ENCODE measurements at places on chromosomes 1 and 21.

DNA sequence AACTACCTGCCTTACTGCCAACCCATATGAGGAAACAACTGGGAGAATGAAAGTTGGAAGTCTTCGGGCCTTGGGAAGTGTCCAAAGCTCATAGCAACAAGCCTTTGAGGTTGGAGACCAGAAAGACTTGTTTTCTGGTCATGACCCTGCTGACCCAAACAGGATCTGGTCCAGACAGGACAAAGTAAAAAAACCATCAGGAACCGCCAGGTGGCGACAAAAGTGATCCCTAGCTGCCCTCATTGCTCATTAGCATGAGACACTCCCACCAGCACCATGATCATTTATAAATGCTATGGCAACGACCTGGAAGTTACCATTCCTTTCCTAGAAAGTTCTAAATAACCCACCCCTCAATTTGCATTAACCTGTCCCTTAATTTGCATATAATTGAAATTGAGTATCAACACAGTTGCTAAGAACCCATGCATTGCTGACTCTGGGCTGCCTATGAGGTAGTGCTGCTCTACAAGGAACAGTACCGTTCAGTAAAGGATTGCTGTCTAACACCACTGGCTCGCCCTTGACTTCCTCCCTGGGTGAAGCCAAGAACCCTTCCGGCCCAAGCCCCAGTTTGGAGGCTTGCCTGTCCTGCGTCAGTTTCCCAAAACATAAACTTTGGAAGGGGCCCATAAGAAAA lies 89.0 kb downstream of the URB2 start:
- DNase-seq = no peak

DNA sequence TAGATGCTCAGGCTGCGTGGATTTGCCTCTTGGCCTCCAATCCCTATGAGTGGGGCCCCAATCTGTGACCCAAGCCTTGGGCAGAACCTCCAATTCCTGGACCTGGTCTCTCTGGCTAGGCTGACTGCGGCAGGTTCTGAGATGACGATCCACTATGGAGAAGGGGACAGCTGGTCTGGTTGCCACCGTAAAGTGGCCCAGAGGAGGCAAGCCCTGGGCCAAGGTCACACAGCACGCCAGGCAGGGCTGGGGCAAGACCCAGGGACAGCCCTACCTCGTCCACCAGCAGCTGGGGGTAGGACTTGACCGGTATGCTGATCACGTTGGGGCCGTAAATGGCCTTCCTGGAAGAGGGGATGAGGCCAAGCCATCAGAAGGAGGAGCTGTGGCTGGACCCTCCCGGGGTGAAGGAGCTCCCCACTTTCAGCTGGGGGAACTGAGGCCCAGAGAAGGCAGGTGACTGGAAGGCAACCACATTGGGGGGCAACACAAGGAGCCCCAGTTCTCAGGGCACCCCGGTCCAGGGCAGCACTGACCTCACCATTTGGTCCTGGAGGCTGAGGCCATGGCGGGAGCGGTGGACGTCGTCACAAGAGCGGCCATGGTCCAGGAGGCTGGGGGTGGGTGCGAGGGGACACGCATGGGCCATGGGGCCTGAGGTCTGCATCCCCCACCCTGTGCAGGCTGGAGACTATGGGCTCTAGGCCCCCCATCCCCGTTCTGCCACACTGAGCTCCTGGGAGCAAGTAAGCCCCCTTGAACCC lies 9.8 kb downstream of the ATP13A2 start:
- DNase-seq = no peak

DNA sequence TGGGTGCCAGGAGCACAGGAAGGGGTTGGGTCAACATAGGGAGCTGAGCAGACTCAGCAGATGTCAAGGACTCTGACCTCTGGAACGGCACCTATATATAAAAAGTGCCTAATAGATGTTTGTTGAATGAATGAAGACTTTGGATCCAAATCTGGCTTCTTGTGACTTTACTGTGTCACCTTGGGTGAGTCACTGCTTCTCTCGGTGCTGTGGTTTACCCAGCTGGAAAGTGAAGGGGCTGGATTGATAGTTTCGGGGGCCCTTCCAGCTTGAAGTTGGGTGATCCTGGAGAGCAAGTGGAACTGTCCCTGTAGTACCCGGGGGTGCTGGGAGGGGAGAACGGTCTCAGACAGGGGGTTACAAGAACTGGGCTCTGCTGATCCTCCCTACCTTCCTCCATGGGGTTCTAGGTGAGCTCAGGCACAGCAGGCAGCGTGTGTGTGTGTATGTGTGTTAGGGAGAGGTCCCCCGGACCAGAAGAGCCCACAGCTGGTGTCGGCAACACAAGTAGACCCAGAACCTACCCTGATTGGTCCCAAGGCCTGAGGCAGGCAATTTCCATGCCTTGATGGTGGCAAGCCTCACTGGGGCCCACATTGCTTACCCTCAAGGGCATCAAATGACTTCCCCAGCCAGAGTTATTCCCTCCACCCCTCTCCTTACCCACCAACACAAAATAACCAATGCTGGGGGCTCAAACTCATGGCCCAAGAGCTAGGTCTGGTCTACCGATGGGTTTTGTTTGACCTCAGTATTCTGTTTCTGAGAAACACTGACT lies 5.5 kb upstream of the PADI1 start:
- no peak for DNase-seq

DNA sequence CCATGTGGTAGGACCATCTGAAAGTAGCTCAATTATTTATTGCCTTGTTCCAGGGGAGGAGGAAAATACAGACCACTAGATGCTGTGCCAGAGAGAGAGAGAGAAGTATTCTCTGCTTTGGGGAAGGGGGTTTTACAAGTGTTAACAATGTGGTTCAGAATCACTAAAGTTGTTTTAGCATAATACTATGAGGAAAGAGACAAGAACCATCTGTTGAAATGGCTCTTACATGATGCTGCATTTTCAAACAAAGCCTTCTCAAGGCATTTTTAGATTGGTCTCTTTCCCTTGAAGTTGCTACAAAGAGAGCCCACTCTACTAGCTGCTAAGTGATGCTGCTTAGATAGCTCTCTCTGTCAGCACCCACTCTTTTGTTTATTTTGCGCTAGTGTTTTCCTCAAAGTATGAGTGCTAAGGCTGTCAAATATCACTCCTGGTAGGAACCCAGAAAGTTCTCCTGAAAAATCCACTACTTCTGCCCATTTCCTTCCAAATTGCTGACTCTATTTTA lies 255.1 kb downstream of the NFIA start:
- DNase-seq = no peak

DNA sequence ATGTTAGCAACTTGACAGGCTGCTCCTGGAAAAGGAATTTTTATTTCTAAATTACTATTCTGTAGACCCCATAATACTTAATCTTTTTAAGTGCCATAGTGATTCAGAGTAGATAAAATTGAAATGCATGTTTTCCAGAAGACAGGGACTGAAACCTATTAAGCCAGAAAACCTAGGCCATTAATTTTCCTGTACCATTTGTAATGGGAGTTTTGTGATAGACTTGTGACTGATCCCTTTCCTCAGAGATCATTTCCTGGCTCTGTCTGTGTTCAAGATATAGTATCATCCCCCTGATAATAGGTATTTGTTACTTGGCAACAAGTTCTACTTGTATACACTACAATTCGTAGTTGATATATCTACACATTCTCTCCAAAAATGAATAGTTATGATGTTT lies 1609.8 kb downstream of the AMY1C start:
- DNase-seq = no peak

DNA sequence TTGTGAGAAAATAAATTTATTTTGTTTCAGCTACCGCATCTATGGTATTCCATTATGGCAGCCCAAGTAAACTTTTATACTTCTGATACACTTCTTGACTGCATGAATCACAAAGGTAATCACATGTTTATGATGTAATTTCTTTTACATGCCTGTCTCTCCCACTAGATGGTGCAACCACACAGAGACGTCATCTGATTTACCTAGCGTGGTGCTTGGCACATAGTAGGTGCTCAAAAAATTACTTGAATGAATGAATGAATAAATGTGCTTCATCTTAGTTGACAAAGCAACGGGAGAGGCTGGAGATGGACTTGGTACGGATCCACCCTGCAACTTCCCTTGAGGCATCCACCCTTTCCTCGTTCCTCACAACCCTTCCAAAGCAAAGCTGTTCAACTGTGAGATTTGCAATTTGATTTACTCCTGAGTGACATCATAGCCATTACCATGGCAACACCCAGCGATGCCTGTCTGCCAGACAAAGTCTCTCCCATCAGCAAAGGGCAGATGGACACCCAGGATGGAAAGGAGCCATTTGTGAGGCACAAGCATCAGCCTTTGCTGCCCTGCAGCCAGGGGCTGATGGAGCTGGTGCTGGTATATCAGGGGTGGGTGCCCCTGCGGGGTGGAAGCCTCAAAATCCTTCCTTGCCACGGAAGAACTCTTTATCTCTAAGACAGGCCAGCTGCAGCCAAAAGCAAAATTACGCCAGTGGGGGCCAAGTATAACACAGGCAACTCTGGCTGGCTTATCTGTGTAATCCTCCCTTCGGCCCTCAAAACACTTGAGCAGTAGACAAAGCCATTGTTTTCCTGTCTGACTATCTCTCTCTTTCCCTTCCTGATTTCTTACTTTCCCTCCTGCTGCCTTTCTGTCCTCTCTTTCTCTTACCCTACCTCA lies 18.9 kb upstream of the VWA5B1 start:
- DNase-seq = no peak

- no peak for DNase-seq
Observed at GRCh38 chr21:18529254-18529653, 125.7 kb upstream of the TMPRSS15 start.

DNA sequence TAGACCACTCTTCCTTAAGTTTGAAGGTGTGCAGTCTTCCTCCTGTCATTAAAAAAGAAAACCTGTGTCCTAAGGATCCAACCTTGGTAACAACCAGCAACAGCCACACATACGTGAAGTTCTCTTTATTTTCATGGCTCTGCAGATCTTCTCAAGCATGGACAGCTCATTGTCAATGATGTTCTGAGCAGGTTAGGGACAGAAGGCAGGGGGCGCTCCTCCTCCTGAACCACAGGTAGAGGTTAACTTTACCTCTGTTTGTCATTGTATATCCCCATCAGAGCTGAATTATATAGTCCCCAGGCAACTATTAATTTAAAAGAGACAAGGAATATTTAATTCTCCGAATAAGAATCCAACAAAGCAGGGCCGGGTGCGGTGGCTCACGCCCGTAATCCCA lies 52.5 kb upstream of the CR2 start:
- DNase-seq = no peak

GRCh38 chr1:26913754-26914619 lies at the start of gene NR0B2:
Gene NR0B2, minus strand, starts transcription at chr1:26913975. Its CDS starts 35 bp downstream, at chr1:26913940.
- no peak for DNase-seq

GRCh38 chr1:184865831-184866230 lies 108.5 kb downstream of the NIBAN1 start:
- DNase-seq = no peak

GRCh38 chr1:41387667-41388091 lies 26.4 kb downstream of the FOXO6 start:
- no peak for DNase-seq

- DNase-seq = no peak
Observed at GRCh38 chr1:89425056-89425455, 61.2 kb downstream of the GBP6 start.

- DNase-seq = no peak
Observed at GRCh38 chr1:59690171-59690930, 124.4 kb upstream of the HOOK1 start.

DNA sequence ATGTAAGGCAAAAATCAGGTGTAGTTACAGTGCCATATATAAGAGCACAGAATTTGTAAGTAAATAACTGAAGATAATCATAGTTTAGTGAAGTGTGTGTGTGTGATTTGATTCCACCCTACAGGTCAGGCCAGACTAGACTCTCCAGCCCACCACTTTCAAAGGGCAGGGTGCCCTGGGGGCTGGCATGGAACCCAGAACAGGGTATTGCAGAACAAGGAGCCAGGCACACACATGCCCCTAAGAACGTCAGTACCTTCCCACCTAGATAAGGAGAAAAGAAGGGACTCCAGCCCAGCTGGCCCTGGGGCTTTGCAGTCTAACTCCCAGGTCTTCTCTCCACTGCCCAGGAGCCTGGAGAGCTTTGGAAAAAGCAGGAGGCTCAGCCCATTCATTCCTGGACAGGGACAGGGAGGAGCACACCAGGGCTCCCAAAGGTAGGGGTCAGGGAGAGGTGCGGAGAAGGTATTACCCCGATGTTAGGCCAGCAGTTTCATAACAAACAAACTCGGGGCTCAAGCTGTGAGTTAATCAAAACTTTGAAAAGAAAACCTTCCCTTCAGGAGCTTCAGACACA lies 149.7 kb upstream of the VANGL1 start:
- no peak for DNase-seq

GRCh38 chr1:24465638-24466037 lies 37.0 kb upstream of the RCAN3 start:
- DNase-seq = no peak

- DNase-seq = no peak
Observed at GRCh38 chr1:184693011-184693410, 61.6 kb downstream of the EDEM3 start.

GRCh38 chr1:154878371-154879037 lies 8.4 kb upstream of the KCNN3 start:
- DNase-seq = peak; percentile 47

DNA sequence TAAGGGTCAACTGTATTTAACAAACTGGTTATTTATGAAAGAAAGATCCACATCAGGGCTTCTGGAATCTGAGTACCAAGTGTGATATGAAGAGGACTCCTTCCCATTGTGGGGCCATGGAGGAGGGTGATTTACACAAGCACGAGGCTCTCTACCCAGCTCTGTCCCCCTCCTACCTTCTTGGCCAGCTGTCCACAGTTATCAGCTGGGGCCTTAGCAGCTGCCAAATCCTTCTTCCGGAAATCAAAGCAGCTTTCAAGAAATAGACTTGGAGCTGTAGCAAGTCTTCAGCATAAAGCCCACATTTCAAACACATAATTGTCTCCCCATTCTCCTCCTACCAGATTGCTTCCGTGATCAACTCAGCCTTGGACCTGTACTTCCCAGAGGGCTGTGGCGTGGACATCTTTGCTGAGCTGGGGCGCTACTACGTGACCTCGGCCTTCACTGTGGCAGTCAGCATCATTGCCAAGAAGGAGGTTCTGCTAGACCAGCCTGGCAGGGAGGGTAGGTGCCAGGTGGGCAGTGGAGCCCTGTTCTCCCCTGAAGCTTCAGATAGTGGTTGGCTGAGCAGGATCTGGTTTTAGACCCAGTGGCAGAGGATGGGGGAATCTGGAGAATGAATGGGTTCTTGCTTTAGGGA lies 15.5 kb downstream of the AZIN2 start:
- DNase-seq = no peak

DNA sequence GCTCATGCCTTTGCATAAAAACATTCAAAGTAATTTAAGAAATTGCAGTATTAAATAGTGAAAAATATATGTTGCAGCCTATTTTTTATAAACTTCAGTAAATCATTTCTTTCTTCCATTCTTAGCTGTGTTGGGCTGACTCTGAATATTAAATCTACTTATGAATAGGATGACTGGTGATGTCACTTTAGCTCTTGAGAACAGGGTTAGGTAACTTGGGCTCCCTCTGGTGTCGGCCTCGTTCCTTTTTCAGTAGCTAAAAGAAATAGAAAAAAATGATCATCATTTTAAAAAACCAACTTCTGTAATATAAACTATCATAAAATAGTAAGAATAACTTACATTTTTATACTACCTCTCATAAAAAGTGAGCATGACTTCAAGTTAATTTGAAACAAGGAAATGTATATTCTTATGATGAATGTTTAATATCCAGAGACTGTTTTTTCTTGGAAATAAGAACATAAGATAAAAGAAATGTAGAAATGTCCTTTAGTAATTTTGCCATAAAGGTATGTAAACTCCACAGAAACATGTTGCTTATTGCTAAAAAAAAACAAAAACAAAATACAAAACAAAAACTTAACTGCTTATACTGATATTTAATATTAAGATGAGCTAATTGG lies 26.8 kb upstream of the NCAM2 start:
- DNase-seq = peak; percentile 0

Data from stimulated activated CD4-positive, alpha-beta T cell treated with anti-CD3 and anti-CD28 coated beads, TNF-alpha, amount 100 ng/mL, for 24 hours (primary cell).